ENCODE measurements at places on chromosomes 3 and 15.

DNA sequence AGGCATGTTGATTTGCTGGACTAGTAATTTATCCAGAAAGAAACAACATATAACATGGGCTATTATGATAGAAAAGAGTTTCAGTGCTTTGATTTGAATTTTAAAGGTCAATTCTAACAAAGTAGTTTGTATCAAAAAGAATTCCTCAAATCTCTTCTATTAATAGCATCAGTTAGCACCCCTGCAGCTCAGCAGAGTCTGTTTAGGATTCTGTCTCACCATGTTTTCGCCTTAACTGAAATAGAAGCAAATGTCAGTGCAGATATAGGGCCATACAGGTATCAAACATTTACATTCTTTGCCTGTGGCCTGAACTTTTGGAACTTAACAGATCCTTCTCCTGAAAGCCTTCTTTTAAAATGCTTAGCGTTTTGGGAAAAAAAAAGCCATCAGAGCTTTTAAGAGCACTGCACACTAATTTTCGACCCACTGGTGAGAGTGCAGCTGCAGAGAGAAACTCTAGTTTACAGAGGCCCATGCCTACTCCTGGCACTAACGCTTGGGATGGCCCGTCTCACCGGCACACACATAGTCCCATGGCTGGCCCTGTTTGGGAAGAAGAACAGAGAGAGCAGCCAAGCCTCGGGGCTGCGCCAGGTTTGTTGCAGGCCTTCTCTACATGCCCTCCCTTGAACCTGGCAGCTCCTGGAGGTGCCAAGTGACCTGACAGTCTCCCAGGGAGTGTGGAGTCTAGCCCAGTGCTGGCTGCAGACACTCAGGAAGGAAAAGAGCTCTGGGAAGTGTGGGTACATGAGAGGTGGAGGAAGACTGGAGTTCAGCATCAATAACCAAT, 9.9 kb upstream of the PAQR9 start:
- DNase-seq = no peak
- H3K4me3 ChIP-seq = no peak overlapping the region
- peaks cover 26% of the 10 kb centered on the region for H3K27me3 ChIP-seq
- H3K27ac ChIP-seq = no peak overlapping the region
- no peaks in the 10 kb centered on the region for H3K4me1 ChIP-seq
- no peaks in the 10 kb centered on the region for H3K36me3 ChIP-seq

DNA sequence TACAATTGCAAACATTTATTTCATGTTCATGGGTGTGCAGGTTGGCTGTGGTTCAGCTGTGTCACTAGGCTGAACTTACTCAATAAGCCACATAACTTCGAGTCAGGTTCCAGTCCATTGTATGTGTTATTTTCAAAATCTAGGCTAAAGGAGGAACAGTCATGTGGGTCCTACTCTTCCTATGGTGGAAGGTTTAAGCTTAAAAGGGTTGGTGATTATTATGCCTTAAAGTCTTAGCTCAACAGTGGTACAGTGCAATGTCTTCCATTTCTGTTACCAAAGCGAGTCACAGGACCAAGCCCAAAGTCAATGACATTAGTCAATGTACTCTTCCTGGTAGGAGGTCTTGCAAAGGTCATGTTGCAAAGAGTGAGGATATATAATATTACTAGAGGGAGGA, 78.2 kb downstream of the ATG7 start:
- no peak overlapping the region for H3K4me3 ChIP-seq
- H3K27me3 ChIP-seq = no peaks in the 10 kb centered on the region
- no peak overlapping the region for H3K27ac ChIP-seq

GRCh38 chr3:9422712-9423424, 25.5 kb downstream of the SETD5 start:
- H3K27ac ChIP-seq = peak overlapping the region; percentile 46
- peaks cover 24% of the 10 kb centered on the region for H3K4me1 ChIP-seq
- H3K36me3 ChIP-seq = peaks cover 41% of the 10 kb centered on the region
- H3K4me3 ChIP-seq = no peak overlapping the region
- H3K27me3 ChIP-seq = no peaks in the 10 kb centered on the region
- no peak for DNase-seq

DNA sequence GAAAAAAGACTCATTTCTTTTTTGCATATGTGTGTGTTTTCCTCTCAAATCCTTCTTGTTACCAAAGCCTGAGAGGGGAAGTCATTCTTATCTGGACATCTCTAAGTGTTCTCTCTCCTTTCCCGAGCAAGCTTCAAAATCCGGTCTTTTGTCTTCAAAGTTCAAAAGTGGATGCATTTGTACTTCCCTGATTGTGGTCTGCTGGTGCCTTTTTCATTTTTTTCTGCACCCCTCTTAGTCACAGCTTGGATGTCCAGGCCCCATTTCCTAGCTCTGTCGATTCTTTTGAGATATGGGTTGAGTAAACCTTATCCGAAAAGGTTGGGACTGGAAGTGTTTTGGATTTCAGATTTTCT, 34.8 kb downstream of the EHD4 start:
- peaks cover 50% of the 10 kb centered on the region for H3K4me1 ChIP-seq
- DNase-seq = no peak
- no peak overlapping the region for H3K4me3 ChIP-seq

DNA sequence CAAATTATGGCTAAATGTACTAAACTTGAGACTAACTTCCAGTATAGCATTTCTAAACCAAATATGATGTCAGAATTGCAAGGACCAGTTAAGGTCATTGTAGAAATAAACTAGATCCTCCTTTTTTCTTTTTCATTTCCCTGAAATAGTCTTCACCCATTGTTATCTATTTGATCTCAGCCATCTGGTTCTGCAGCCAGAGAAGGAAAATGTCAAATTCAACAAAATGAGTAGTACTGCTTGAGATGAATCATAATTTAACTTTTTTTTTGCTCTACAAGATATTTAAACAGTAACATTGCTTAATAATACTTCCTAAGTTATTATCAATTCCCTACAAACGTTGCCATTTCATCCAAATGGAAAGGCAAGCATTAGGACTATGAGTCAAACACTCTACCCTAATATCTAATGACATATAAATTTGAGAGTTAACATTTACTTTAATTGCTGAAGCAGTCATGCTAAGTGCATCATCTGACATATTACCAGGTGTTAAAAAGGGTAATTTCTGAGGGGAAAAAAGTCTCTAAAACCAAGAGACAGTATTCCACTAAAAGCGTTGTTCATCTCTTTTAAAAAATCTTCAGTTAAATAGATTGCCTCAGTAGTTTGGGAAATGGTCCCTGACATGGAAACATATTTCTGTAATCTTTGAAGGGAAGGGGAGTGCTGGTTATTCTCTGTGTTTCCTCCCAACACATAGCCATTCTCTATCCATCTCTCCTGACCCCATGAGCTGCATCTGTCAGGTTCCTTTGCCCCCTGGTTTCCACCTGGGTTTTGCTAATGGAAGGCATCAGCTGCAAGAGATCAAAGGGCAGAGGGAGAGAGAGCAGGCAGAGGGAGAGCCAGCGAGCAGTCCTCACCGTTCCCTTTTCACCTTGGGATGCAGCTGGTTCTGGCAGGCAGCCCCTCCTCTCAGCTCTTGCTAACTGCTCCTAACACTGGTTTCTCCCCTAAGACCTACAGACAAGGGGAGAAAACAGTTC, 138.5 kb downstream of the ARPP21 start:
- no peaks in the 10 kb centered on the region for H3K36me3 ChIP-seq
- no peak overlapping the region for H3K4me3 ChIP-seq
- DNase-seq = no peak
- H3K27me3 ChIP-seq = no peaks in the 10 kb centered on the region
- no peaks in the 10 kb centered on the region for H3K4me1 ChIP-seq

DNA sequence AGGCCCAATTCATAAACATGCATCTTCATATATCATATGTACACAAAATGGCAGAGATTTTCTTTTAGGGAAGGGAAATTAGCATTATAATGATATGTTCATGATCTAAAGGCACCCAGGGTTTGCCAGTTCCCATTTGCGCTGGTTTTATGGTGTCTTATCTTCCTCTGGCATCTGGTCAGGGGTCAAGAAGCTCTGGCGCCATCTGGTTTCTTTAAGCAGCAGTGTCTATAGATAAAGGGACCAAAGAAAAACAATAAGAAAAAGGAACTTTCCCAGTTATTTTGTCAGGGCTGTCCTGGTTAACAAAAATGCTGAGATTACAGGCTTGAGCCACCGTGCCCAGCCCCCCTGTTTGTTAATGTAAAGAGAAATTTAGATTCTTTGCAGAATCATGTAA, 3.3 kb upstream of the DCP1A start:
- no peak for DNase-seq
- no peak overlapping the region for H3K27ac ChIP-seq
- H3K4me1 ChIP-seq = peaks cover 18% of the 10 kb centered on the region
- no peaks in the 10 kb centered on the region for H3K27me3 ChIP-seq

DNA sequence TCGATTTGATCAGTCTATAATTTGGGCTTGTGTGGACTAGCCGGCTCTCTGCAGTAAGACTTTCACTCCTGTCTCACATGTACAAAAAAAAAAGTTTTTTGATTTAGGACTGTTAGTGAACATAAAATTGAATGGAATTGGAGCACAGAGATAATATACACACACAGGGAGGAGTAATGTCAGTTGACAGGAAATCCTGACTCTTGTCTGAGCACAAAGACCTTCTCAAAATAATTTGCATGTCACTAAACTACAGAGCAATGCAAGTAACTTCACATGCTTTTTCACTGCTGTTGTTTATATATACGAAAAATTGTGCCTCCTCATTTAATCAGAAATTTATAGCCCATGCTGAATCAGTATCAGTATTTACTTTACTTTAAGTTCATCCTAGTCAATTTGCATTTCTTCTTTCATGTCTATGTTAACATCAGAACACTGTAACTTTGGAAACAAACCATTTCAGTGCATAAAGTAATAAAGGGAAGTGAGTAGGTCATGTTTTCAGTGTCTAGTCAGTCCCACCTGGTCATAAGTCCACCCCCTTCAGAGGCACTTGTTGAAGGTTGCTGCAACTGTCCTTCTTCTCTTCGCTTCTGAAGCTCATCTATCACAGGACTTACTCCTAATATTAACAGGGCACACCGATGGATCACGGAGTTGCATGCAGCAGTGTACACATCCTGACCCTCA, 115.8 kb downstream of the FBXL22 start:
- DNase-seq = no peak
- peak overlapping the region; percentile 72 for H3K27ac ChIP-seq
- H3K27me3 ChIP-seq = no peaks in the 10 kb centered on the region
- peaks cover 48% of the 10 kb centered on the region for H3K36me3 ChIP-seq
- H3K4me3 ChIP-seq = no peak overlapping the region
- H3K4me1 ChIP-seq = peaks cover 22% of the 10 kb centered on the region

All from activated B cell treated with CpG ODN at 0.5 μM for 24 hours (primary cell).